ENCODE measurements at places on chromosomes 11 and 22.
A peak's percentile ranks its signal among the peaks of the same experiment; 100 is the strongest.

GRCh38 chr11:3161720-3162409 is 3.2 kb downstream of the OSBPL5 start:
- DNase-seq, result no peak

GRCh38 chr11:69204941-69205742 is 49.4 kb downstream of the SMIM38 start:
- DNase-seq, result no peak

DNA sequence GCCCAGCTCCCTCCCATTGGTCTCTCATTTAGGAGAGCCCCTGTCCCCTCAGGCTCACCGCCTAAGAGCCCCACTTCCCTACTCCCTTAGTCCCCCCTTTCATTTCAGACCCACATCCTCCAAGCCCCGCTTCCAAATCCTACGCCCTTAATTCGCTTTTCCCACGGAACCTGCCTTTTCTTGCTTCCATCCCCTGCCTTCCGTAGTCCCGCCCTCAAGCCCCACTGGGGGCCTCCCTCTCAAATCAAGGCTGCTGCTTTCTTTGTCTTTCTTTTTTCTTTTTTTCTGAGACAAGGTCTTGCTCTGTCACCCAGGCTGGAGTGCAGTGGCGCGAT is 396 bp downstream of the CCDC157 start:
- no peak for DNase-seq

DNA sequence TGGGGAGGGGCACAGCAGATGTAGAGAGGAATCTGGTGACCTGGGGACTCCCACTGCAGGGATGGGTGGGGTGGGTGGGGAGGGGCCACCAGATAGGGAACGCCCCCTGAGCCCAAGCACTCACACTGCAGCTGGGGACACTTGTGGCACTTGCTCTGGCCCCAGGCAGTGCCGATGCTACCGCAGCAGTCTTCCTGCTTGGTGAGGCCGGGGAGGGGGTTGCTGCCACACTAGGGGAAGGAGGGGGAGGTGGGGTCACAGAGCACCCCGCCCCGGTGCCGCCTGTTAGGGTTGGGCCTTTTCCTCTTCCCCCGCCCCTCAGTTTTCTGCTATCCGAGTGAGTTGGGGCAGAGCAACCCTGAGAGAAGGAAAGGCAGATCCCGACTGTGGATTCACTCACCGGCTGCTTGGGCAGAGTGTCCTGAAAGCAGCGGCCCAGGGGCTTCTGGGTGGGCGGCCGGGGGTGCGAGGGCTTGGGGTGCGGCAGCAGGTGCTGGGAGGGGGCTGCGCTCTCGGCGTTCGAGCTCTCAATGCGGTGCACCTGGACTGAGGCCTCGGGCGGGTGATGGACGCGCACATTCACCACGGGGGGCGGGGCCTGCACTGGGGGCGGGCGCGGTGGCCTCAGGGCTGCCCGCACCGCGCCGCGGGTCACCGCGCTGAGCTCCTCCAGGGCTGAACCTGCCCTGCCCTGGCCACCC is 4.7 kb downstream of the LTBP3 start:
- DNase-seq, result no peak

DNA sequence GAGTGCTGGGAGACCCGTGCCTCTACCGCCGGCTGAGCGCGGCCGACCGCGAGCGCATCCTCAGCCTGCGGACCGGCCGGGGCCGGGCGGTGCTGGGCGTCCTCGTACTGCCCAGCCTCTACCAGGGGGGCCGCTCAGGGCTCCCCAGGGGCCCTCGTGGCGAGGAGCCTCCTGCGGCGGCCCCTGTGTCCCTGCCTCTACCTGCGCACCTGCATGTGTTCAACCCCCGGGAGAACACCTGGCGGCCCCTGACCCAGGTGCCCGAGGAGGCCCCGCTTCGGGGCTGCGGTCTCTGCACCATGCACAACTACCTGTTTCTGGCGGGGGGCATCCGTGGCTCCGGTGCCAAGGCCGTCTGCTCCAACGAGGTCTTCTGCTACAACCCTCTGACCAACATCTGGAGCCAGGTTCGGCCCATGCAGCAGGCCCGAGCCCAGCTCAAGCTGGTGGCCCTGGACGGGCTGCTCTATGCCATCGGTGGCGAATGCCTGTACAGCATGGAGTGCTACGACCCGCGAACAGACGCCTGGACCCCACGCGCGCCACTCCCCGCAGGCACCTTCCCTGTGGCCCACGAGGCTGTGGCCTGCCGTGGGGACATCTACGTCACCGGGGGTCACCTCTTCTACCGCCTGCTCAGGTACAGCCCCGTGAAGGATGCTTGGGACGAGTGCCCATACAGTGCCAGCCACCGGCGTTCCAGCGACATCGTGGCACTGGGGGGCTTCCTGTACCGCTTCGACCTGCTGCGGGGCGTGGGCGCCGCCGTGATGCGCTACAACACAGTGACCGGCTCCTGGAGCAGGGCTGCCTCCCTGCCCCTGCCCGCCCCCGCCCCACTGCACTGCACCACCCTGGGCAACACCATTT is 3.5 kb downstream of the KLHDC7B start:
- no peak for DNase-seq

GRCh38 chr11:48107188-48107704 is 109.4 kb upstream of the OR4B1 start:
- peak; percentile 56 for DNase-seq

DNA sequence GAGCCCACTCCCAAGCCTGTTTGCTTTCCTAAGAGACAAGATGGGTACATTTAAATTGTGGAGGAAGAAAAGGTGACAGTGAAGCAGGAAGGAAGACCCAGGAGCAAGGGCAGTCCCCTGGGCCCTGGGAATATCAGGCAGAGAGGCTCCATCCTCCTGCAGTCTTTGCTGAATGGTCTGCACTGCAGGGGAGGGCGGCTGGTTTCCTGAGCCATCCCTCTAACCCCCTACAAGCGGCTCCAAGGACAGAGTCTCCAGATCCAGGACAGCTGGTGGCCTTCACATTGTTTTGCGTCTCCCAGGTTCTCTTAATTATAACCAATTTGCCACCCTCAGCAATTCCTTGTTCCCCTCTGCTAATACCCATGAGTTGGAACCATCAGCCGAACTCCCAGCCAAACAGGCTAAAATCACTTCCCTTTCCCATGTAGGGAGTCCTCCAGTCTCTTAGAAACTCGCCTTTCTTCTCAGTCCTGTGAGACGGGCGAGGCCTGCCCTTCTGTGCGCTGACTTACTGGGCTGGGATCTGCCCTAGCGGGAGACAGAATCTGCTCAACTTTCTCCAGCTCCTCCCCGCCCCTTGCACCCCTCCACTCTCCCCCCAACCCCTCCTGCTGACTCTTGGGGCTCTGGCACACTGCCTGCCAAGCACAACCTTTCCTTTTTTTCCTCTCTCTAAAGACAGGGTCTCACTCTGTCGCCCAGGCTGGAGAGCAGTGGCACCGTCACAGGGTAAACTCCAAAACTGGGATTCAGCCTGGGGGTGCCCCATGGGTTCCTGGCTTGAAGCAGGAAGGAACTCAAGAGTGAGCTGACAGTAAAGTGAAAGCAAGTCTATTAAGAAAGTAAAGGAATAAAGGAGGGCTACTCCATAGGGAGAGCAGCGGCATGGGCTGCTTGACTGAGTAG is 53.4 kb upstream of the EMID1 start:
- DNase-seq, result no peak

- DNase-seq, result no peak
Measured at GRCh38 chr11:62552485-62553079, 6.0 kb upstream of the AHNAK start.

All from activated CD4-positive, CD25-positive, alpha-beta regulatory T cell treated with anti-CD3 and anti-CD28 coated beads, Interleukin-2, amount 50 U/mL, for 72 hours (primary cell).